ENCODE measurements at places on chromosomes 12 and 14.

DNA sequence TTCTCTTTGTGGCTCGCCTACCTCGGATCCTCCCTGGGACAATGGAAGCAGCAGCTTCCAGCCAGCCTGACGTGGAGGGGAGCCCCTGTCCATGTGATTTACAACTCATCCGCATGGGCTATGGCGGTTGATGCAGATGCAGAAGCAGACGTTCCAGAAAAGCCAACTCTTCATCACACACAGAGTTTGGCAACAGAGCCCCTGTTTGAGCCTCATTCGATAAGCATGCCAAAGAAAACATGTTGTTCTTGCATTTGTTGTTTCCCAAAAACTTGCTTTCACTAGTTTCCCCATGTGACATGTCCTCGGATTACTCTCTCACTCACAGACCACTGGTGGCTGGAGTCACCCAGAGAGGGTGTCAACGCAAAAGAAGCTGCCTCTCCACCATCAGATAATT, 16.4 kb upstream of the TC2N start:
- peaks cover 14% of the 10 kb centered on the region for H3K4me1 ChIP-seq
- H3K4me3 ChIP-seq: no peak overlapping the region
- no peak for DNase-seq
- H3K36me3 ChIP-seq: no peaks in the 10 kb centered on the region

DNA sequence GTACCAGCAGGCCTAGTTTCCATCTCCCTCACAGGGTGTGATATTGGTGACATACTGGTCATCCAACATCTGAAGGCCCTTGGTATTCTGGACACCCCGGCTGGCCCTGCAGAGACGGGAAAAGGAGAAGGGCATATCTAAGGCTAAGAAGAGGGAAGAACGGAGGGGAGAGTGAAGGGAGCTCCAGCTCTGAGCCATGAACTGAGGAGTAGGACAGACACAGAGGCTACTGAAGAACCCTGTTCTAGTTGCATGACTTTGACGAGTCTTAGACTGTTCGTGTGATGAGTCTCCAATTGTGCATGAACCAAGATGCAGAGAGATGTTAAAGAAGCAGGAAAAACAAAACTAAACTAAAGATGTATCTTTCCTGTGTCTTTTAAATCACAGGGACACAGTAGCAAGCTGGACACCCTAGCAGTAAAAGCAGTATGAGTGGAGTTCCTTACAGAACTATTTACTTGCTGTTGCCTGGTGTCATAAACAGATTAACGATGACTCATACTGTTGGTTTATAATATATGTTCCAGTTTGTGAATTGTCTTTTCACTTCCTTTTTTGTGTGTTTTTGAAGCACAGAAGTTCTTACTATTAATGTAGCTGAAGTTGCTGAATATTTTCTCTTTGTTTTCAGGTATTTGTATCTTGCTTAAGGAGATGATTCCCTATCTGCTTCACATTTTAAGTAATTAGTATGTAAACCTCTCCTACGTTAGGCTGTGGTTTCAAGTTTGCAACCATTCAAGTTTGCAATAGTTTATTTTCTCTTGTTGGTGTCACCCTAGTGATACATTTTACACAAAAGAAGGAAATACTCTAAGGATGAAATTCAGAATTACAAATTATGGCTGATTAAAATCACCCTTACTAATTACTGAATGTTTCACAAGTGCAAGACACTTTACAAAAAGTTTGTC, 15.7 kb downstream of the FAR2 start:
- no peak overlapping the region for H3K27ac ChIP-seq
- no peak overlapping the region for H3K4me3 ChIP-seq
- no peaks in the 10 kb centered on the region for H3K27me3 ChIP-seq

- no peaks in the 10 kb centered on the region for H3K36me3 ChIP-seq
- H3K4me1 ChIP-seq: no peaks in the 10 kb centered on the region
- H3K27me3 ChIP-seq: no peaks in the 10 kb centered on the region
- no peak overlapping the region for H3K4me3 ChIP-seq
These were observed 16.2 kb downstream of the CCDC62 start for GRCh38 chr12:122790393-122791075.

GRCh38 chr12:108861878-108862587, 4.7 kb upstream of the SSH1 start:
- H3K4me3 ChIP-seq: no peak overlapping the region
- no peaks in the 10 kb centered on the region for H3K36me3 ChIP-seq
- H3K4me1 ChIP-seq: peaks cover 19% of the 10 kb centered on the region
- no peaks in the 10 kb centered on the region for H3K27me3 ChIP-seq

GRCh38 chr14:103140316-103141109, 17.3 kb downstream of the TNFAIP2 start:
- no peak for DNase-seq
- H3K4me1 ChIP-seq: peaks cover 3% of the 10 kb centered on the region
- no peaks in the 10 kb centered on the region for H3K36me3 ChIP-seq
- peak overlapping the region; percentile 5 for H3K27ac ChIP-seq

DNA sequence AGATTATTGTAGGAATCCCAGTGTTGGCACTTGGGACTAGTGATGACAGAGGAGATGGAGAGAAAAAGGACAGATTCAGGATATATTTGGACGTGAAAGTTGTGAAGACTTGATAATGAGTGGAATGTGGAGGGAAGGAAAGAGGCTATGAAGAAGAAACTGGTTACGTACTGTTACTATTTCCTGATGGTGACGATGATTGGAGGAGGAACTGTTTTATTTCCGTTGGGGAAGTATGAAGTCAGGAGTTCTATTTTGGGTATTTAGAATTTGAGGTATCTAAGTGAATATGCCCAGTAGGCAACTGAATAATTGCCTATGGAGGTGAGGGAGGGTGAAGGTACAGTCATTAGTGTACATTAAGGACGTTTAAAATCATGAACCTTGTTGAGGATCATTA, 207.2 kb downstream of the TMTC2 start:
- no peak for DNase-seq
- H3K4me3 ChIP-seq: no peak overlapping the region
- no peaks in the 10 kb centered on the region for H3K27me3 ChIP-seq
- no peak overlapping the region for H3K27ac ChIP-seq

DNA sequence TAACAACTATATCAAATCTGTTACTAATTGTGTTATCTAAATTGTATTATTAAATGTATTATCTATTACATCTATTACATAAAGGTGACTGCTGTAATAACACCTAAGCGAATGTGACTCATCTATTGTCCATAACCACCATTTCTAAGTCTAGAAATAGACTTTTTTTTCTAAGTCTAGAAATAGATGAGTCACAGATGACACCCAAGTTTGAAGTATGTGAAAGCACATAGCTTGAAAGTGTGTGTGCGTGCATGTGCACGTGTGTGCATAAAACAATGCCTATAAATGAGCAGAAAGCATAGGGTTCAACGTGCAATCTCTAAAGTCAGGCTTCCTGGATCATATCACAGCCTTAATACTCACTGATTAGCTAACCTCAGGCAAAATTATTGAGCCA, 451.3 kb upstream of the USP15 start:
- DNase-seq: no peak
- H3K4me1 ChIP-seq: no peaks in the 10 kb centered on the region
- no peaks in the 10 kb centered on the region for H3K27me3 ChIP-seq
- H3K36me3 ChIP-seq: no peaks in the 10 kb centered on the region

- no peaks in the 10 kb centered on the region for H3K4me1 ChIP-seq
- H3K27ac ChIP-seq: peak overlapping the region; percentile 71
These were observed 95.2 kb downstream of the PRKCH start for GRCh38 chr14:61416591-61416990.

DNA sequence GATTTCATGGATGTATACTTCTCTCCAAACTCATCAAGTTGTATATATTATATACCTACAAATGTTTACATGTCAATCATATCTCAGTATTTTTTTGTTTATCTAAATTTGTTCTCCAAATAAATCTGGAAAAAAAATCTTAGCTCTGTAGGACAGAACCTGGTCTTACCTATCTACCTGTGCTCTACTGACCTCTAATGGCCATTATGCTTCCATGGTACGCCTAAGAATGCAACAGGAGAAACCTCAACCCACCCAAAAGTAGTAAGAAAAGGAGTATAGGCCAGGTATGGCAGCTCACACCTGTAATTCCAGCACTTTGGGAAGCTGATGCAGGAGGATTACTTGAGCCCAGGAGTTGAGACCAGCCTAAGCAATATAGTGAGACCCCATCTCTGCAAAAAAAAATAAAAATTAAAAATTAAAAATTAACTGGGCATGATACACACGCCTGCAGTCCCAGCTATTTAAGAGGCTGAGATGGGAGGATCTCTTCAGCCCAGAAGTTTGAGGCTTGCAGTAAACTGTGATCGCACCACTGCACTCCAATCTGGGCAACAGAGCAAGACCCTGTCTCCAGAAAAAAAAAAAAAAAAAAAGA, 8.7 kb downstream of the OR11H4 start:
- H3K4me1 ChIP-seq: no peaks in the 10 kb centered on the region
- H3K27me3 ChIP-seq: no peaks in the 10 kb centered on the region
- H3K36me3 ChIP-seq: no peaks in the 10 kb centered on the region
- no peak overlapping the region for H3K27ac ChIP-seq

DNA sequence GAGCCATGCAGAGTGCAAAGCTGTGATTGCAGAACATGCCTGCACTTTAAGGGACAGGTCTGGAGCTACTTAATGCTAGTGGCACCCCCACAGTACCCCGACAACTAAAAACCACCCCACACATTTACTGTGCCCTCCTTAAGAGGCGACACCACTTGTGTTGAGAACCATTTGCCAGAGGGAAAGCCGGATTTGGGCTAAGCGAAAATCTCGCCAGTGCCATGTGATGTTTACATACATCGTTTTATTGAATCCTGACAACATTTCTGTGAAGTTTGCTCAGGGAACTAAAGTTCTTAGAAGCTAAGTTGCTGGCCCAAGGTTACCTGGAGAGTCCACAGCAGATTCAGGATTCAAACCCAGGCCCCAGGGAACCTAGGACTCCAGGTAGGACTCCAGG, 119.0 kb upstream of the FKBP4 start:
- DNase-seq: no peak
- no peak overlapping the region for H3K4me3 ChIP-seq
- H3K27me3 ChIP-seq: no peaks in the 10 kb centered on the region
- H3K27ac ChIP-seq: no peak overlapping the region
- no peaks in the 10 kb centered on the region for H3K4me1 ChIP-seq

GRCh38 chr14:65287264-65288131, 125.0 kb upstream of the FUT8 start:
- peaks cover 18% of the 10 kb centered on the region for H3K36me3 ChIP-seq
- H3K4me3 ChIP-seq: peak overlapping the region; percentile 82
- no peaks in the 10 kb centered on the region for H3K27me3 ChIP-seq
- peak overlapping the region; percentile 96 for H3K27ac ChIP-seq
- peak; percentile 75 for DNase-seq
- peaks cover 79% of the 10 kb centered on the region for H3K4me1 ChIP-seq

GRCh38 chr12:77767756-77768343, 62.8 kb upstream of the NAV3 start:
- no peaks in the 10 kb centered on the region for H3K4me1 ChIP-seq
- no peak overlapping the region for H3K27ac ChIP-seq
- no peak for DNase-seq
- H3K4me3 ChIP-seq: no peak overlapping the region
- no peaks in the 10 kb centered on the region for H3K36me3 ChIP-seq
- no peaks in the 10 kb centered on the region for H3K27me3 ChIP-seq

DNA sequence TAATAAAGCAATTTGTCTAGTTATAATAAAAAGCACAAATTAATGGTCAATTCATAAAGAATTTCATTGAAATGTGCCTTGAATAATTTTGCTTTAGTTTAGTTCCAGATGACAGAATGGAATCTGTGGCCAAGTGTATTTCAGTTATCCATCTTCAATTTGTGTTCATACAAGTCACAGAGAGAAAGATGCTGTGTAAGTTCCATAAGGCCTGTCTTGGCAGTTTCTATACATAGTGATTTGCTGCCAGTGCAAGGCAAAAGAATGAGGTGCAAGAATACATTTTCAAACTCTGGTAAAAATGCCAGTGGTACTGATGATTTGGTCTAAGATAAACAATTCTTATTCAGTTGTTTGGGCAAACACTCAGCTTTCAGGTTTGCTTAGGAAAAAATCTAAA, 134.4 kb upstream of the PTPRB start:
- no peaks in the 10 kb centered on the region for H3K36me3 ChIP-seq
- DNase-seq: no peak
- no peaks in the 10 kb centered on the region for H3K27me3 ChIP-seq
- H3K27ac ChIP-seq: no peak overlapping the region
- H3K4me1 ChIP-seq: no peaks in the 10 kb centered on the region

DNA sequence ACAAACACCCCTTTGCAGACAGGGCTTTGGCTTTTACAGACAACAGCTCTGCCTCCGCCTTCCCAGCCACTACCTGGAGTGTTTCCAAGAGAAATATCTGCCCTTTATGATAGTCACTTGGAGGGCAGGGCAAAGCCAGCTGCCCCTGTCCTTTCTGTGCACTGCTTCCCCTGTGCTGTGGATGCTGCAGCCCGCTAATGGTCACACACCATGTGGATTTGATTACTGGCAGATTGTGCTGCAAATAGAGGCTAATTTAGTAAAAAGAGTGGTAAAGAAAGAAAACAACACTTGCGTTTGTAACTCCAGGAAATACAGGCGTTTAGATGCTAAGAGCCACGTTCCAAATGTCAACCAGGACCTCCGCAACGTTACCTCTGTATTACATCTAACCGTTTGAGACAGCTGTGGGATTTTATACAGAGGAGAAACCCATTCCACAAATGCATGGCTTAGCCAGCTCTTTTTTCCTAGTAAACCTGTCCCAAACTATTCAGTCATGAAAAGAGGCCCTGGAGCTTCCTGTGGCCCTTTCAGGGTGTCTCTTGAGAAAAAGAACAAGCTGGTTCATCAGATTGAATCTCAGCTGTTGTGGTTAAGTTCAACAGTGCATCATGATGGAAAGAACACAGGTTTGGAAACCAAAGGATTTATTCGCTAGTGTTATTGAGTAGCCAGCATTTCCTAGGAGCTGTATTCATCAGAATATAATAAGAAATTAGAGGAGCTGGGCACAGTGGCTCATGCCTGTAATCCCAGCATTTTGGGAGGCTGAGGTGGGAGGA, 30.1 kb upstream of the PWP1 start:
- H3K36me3 ChIP-seq: no peaks in the 10 kb centered on the region
- no peak overlapping the region for H3K27ac ChIP-seq
- H3K4me1 ChIP-seq: no peaks in the 10 kb centered on the region

DNA sequence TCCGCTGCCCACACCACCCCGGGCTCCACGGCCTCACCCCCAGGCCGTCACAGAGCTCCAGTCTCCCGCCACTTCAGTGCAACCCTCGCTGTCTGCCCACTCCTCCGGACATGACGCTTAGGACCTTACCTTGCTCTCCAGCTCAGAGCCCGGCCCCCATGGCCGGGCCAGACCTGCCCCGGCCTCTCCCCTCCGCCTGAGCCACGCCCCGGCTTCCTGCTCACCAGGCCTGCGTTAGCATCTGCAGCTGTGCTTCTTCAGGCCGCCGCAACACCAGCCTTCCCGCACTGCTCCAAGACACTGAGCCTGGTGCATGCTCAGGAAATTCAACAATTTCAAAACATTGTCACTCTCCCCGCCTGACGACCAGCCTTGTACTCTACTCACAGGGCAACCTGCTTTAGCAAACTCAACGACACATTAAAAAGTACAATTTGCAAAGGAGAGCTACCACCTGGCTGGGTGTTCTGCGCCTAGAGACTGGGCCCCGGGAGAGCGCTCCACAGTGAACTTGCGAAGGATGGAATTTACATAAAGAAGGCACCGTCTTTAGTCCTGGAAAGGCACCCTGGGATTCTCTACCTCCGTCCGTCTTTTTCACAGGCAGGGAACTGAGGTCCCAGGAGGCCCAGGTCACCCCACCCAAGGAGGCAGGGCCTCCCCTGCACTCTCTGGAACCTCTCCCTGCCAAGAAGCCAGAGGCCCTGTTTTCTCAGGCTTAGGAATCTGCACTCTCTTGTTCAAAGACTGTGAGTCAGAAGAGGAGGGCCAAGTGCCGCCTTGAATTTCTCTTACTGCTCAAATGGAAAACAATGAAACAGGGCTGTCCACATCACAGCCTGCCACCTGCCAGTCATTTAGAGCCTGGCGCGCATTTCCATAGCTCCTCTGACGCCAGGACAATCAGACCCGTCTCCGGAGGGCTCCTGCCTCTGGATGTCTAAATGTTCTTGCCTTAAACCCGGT, 51.3 kb downstream of the STX2 start:
- peak overlapping the region; percentile 1 for H3K27ac ChIP-seq
- H3K4me1 ChIP-seq: no peaks in the 10 kb centered on the region
- H3K27me3 ChIP-seq: no peaks in the 10 kb centered on the region
- no peak overlapping the region for H3K4me3 ChIP-seq
